ENCODE measurements at places on chromosomes 7 and 10.

DNA sequence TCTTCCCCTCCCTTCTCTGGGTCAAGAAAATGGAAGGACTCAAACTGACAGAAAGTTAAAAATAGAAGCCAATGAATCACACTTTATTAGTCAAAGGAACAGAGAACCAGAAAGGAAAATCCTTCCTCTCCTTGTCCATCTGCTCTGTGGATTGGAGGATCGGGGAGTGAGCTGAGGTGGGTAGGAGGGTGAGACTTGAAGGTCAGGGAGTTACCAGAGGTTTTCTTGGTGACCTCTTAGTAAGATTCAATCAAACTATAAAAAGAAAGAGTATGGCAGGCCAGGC is 12.2 kb downstream of the TLX1 start:
- DNase-seq: no peak

DNA sequence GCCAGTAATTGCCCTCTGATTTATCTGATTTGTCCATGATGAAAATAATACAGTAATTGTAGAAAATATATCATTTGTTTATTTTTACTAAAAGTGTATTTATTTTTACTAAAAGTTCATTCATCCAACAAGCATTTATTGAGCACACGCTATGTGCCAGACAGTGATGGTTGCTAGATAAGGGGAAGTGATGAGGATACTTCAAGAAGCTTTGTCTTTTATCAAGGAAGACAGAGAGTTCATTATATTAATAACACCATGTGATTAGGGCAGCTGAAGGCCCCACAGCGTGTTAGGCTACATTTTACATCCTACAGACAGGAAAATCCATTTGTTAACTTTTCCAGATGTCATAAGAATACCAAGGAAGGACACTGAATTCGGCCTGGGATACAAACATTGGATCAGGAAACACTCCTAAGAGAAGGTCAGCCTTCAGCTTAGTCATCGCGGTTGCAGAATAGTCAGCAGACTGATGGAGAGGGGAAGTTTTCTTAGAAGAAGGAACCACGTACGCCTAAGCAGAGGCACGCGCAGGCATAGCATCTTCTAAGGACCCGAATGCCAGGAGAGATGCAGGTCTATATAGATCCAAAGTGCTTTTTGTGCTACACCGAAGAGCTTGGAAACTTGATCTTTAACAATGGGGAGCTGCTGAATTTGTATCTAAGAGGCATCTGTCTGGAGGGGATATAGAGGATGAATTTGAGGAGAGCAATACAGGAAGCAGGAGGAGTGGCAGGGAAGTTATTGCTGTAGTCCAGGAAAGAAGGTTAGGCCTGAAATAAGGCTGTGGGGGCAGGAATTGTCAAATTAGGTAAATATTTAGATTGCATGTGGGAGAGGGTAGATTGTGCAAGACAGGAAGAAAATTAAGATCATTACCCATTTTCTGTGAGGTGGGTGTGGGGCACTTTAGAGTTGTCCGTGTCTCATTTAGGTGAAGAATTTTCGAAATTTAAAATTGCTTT is 85.7 kb downstream of the LRGUK start:
- DNase-seq: no peak

GRCh38 chr7:151315038-151315655 is 26.5 kb upstream of the NUB1 start:
- no peak for DNase-seq

GRCh38 chr10:92327445-92328433 is 36.8 kb downstream of the MARCHF5 start:
- no peak for DNase-seq

GRCh38 chr10:96873086-96873485 is 41.0 kb downstream of the LCOR start:
- DNase-seq: no peak

DNA sequence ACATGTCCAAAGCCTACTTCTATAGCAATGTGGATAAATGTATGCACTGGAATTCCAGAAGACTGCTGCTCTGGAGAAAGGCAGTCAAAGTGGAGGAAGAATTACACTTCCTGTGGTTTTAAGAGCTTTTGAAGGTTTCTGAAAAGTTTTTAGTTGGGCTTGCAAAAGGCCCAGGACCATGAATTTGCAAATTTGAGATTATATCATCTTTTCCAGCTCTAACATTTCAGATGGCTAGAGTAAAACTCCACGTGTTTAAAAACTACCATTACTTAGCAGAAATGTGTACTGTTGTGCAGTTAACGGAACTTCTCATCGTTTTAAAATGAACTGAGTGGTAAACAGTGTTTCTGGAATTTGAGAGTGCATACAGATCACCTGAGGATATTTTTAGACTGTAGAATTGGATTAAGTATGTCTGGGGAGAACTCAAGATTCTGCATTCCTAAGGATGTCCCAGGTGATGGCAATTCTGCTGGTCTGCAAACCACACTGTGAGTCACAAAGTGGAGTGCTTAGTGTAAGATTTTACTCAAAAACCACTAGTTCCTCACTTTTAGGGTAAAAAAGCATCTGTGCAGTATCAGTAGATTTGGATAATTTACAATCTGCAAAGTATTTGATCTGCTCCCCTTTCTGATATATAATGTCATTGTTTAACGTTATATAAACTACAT is 32.9 kb upstream of the CCDC71L start:
- DNase-seq: no peak

DNA sequence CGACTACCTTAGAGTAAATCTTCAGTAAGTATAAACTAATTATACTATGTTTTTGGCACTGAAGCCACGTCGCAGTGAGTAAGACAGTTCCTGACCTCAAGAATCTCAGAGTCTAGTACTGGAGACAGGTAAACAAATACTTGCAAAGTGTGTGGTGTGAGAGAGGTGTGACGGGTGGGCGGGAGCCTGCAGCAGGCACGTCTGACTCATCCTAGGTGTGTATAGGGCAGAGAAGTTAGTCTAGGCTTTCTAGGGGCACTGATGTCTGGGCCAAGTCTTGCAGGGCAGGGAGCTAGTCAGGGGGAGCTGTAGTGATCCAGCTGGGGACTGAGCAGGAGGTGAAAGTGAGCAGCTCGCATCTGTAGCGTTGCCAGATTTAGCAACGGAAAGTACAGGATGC is 35.9 kb upstream of the SFTPD start:
- DNase-seq: no peak

GRCh38 chr10:29756451-29756850 is 121.7 kb upstream of the SVIL start:
- no peak for DNase-seq

DNA sequence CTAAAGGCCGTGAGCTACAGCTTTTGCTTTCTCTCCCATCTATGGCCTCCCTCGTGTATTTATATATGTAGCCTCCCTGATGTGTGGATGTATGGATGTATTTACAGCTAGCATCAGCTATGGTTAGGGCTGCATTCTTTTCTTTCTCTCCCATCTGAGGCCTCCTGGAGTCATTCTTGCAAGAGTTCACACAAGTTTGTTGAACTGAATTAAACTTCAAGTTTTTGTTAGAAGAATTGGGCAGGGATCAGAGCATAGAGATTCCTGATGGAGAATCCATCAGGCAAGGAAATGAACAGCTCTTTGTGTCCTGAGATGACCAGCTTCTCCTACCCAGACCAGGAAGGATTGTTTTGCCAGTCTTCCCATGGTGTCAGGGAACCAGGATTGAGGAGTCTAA is 60.3 kb downstream of the AHCYL2 start:
- no peak for DNase-seq

GRCh38 chr7:149621776-149622175 is 124.2 kb upstream of the ZNF746 start:
- no peak for DNase-seq

DNA sequence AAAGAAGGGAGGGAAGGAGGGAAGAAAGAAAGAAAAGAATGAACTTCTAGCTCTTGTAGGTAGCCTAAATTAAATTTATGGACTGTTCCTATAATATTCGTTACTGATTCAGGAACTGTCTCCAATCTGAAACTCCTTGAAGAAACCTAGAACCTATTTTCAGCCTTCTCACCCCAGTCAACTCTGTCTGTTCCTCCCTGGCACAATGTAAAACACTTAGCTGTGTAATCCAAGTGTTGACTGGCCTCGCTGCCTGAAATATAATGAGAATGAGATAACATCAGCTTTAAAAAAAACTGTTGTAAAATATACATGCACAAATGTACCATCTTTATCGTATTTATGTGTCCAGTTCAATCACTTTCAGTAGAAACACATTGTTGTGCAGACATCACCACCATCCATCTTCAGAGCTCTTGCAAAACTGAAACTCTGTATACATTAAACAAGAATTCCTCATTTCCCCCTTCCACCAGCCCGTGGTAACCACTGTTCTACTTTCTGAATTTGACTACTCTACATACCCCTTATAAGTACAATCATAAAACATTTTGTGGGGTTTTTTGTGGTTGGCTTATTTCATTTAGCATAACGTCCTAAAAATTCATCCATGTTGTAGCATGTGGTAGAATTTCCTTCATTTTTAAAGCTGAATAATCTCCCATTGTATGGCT is 6.3 kb upstream of the C7orf33 start:
- DNase-seq: no peak

DNA sequence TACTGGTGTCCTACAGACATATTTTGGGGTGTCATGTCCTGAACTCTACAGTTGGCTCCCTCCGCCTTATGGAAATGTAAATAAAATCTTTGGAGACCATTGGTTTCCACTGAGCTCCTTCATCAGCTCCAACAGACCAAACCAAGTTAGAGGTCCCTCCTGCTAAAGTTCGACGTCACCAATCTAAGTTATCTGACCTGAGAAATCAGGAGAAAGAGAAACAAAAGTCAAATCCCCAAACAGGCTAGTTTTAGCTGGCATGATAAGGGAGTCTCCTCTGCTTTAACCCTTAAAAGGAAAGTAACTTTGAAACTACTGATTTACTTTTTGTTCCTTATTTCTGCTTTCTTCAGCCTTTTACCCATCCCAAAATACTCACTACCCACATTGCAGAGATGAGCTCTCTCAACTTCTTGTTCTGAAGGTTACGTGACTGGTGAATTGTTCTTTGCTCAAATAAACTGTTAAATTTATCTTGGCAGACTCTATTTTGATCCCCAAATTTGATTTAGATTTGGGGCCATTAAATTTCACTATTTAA is 39.9 kb downstream of the AVL9 start:
- no peak for DNase-seq

DNA sequence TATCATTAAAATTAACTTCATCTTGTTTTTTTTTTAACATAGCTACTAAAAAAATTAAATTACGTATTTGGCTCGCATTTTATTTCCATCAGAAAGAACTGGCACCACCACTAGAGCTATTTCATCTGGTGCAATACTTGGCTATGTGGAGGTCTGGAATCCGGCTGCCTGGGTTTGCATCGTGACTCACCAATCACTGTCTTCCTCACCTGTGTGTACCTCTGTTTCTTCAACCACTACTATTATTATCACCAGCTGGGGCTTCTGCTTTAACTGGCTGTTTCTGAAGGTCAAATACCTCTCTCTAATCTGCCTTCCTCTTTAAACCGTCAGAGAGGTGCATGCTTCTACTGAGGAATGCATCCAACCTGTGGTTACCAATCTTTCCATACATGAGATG is 6.5 kb downstream of the WDR91 start:
- no peak for DNase-seq

DNA sequence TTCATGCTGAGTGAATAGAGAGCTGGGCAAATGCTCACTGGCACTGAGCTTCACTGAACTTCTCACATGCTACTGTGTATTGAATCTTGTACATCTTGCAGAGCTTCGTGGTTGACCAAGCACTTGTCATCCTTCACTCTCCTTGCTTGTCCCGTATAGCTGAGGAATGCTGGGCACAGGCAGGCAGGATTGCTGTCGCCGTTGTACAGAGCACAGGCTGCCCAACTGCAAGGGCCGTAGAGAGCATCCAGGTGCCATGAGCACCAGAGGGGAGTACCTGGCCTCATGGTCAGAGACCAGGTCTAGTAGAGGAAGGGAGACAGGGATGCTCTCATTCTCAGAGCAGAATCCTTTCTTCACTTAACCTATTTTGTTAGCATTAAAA is 99.8 kb upstream of the RET start:
- DNase-seq: peak; percentile 33
